ENCODE measurements at places on chromosomes 16 and 17.

DNA sequence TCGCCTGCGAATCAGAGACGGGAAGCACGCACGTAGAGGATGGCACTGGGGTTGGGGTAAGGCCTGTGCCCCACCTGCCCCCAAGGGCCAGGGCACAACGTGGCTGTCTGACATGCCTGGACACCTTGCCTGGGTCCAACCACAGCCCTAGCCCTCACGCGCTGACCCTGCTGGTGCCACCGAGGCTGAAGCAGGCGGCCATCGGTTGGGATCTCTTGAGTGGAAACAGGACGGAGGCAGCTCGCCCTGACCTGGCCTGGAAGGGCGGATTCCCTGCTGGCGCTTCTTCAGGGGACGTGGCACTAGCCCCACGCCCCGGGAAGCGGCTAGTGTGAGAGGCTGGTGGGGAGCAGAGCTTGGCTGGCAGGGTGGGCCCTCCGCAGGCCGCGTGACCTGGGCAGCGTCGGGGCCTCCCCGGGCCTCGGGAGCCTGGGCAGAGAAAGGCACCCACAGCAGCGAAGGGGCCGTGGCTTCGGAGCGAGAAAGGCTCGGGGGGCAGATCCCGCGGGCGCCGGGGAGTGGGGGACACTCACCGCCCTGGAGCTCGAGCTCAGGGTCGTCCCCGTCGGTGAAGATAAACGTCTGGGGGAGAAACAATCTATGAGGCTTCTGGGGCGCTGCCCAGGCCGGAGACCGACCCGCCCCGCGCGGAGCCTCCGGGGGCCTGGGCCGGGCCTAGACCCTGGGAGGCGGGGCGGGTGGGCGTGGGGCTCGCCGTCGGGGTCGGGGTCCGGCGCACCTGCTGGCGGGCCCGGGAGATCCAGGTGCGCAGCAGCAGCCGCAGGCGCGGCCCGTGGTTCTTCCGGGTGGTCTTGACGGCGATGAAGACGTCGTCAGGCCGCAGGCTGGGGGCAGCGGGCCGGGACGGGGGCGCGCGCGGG is 610 bp downstream of the RFNG start:
- no peak for DNase-seq

- DNase-seq: no peak
Observed at GRCh38 chr16:85469929-85470590, 143.1 kb upstream of the GSE1 start.

- DNase-seq: no peak
Observed at GRCh38 chr17:39755554-39756379, 18.0 kb downstream of the GRB7 start.

DNA sequence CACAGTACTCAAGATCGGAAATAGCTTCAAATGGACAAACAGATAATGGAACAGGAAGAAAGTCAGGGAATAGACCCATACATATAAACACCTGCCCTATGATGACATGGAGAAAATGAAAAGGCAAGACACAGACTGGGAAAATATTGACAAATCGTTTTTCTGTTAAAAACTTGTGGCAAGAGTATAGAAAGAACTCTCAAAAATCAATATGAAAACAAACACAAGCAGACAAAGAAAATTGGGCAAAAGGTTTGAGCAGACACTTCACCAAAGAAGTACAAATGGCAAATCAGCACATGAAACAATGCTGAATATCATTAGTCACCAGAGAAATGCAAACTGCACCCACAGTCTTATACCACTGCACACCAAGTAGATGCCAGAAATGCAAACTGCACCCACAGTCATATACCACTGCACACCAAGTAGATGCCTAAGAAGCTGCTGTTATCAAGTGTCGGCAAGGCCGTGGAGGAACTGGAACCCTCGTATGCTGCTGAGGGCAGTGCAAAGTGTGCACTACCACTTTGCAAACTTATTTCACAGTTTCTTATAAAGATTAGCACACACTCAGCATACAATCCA is 123.5 kb upstream of the CHMP6 start:
- DNase-seq: no peak

GRCh38 chr17:32813021-32813420 is 63.9 kb downstream of the MYO1D start:
- DNase-seq: no peak

DNA sequence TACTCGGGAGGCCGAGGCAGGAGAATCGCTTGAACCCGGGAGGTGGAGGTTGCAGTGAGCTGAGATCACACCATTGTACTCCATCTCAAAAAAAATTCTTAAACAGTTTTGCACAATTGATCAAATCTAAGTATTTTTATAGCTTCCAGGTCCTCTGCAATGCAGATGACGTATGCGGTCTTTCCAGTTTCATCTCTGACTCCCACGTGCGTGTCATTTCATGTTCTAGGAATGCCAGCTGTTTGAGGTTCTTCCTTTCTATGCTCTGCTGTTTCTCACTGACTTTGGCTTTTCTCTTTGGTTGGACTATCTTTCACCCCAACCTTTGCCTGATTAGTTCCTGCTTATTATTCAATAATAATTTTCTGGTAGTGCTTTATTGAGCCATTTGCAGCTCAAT is 16.2 kb downstream of the CHP2 start:
- DNase-seq: no peak

DNA sequence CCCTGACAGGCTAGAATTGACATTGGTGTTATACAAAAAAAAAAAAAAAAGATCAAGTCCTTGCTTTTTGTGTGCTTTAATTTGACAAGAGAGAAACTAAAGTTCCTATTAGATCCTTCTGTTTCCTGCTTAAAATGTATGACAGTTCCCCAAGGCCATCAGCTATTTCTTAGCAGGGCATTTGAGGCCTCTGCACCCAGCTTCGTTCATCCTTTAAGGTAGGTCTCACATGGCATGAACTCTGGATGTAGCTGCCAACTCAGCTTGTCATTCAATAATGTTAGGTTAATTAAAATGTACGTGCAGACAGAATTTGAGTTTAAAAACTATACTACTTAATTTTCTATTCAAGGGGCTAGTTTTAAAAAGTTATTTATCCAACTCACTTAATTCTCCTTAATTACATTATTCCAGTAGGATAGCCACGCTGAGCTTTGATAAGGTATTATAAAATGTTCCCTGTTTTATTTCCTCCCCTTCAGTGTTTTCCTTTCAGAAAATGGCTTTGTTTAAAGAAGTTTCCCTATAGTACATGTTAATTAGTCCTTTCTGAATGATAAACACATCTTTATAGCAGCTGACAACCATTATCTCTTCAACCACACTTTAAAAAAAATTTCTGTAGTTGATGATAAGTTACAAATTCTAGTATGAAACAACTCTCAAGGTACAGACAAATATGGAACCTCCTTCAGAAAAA is 1.2 kb upstream of the RFFL start:
- DNase-seq: no peak

GRCh38 chr16:22641131-22641628 is 130.5 kb downstream of the NPIPB5 start:
- DNase-seq: no peak

GRCh38 chr16:52932321-52932720 is 120.4 kb downstream of the CHD9NB start:
- DNase-seq: no peak

DNA sequence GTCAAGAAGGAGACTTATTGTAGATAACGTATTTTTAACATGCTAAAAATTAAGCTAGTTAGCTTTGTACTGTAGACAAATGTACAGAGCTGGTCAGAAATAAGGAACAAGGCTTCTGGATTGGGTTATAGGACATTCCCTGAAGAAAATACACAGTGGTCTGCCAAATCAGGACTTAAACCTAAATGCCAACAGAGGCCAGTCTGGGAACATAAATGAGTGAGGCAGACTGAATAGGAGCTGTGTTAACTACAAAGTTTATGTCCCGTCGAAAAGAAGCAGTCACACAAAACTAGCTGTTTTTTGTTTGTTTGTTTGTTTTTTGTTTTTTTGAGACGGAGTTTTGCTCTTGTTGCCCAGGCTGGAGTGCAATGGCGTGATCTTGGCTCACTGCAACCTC is 120.4 kb upstream of the C17orf78 start:
- DNase-seq: peak; percentile 5

DNA sequence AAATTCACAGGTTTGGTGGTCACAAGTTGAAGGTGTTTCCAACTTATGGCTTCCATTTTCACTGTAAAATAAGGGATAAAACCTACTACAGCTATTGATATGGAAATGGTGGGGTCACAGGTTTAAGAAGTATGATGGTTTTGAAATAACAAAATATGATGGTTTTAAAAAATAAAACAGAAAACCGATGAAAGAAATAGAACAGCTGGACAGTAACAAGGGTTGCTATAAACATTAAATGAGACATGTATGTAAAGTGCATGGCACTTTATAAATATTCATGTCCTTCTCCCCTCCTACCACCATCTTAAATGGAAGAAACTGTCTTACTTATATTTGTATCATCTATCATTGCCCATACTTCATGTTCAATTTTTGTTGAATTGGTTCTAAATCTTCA is 31.3 kb downstream of the ASPA start:
- no peak for DNase-seq

GRCh38 chr16:68793401-68793857 is 49.9 kb upstream of the TANGO6 start:
- no peak for DNase-seq

GRCh38 chr17:82590881-82591539 is 57.2 kb downstream of the WDR45B start:
- DNase-seq: peak; percentile 21

DNA sequence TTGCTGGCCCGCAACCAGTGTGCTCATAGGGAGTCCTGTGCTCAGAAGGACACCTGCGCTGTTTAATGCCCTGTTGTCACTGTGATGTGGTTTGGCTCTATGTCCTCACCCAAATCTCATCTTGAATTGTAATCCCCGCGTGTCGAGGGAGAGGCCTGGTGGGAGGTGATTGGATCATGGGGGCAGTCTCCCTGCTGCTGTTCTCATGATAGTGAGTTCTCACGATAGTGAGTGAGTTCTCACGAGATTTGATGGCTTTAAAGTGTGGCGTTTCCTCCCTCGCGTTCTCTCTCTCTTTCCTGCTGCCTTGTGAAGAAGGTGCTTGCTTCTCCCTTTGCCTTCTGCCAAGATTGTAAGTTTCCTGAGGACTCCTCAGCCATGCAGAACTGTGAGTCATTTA is 66.8 kb downstream of the AKAP1 start:
- no peak for DNase-seq

DNA sequence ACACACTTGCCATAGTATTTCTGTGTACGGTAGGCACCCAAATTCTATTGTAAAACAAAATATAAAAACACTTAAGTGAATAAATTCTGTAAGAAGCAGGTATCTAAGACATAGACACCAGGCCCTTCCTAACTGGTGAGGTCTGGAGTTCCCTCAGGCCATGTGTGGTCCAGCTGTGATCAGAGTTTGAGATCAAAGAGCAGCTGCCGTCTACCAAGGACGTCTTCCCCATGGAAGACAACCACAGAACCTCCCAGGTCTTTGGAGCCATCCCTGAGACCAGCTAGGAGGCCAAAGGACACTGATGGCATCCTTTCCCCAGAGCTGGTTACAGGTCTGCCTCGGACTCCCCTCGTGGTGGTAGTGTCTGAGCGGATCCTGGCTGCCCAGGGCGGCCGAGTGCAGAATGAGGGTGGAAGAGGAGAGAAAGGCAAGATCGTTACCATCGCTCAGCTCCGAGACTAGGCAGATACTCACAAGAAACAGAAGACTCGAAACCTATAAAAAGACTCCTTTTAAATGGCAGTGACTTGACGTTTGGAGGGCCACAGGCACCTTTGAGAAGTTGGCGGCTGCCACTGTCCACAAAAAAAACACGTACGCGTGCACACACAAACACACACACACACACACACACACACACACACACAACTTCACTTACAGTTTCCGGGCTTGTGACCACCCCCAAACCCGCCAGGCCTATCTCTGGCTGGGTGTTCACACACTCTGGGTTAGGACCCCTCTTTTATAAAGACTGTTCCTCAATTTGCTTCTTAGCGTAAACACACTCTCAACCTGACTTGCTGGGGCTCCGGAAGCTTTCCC is 7.5 kb downstream of the TIMP2 start:
- no peak for DNase-seq

GRCh38 chr16:48194828-48195556 is 39.2 kb upstream of the ABCC12 start:
- no peak for DNase-seq

GRCh38 chr16:89120921-89121351 is 27.3 kb downstream of the ACSF3 start:
- DNase-seq: no peak

GRCh38 chr16:18041864-18042834 is 294.4 kb downstream of the NPIPA8 start:
- DNase-seq: no peak

GRCh38 chr16:69513180-69513966 is 52.4 kb upstream of the NFAT5 start:
- no peak for DNase-seq

DNA sequence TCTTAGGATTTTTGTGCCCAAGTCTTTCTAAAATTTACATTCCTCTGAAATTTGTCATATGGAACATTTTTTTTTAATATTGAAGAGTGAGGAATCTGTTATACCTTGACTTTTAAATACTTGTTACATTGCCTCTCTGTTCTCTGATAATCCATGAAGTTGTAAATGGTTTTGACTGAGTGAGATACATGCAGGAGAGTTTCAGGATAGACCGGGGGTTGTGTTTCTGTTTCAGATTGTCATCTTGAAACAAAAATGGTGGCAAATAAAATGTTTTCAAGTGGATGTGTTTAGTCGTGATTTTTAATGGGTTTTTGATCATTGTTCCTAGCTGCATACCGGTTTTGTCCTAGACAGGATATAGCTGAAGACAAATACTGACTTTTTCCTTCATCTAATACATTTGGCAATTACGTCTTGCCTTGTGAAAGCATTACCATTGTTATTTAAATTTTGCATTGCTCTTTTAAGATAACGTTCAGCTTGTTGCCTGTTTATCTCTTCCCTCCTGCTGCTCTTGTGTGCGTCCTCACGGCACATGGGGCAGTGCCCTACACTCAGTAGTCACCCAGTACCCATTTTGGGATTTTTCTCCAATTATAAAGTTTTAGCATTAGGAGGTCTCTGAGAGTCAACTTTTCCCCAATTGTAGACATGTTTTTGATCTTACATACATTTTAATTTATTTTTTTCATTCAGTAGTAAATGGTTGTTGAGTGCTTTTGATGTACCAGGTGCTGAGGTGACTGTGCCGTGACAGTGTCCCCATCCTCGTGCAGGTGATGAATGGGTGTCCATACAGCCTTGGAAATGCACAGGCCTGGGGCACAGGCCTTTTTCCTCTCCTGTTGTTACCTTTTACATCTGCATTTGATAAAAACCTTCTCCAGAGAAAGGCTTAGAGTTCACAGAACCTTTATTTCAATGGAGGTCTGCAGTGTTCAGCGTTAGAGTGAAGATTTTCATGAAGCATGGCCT is 169.9 kb downstream of the MSI2 start:
- no peak for DNase-seq

DNA sequence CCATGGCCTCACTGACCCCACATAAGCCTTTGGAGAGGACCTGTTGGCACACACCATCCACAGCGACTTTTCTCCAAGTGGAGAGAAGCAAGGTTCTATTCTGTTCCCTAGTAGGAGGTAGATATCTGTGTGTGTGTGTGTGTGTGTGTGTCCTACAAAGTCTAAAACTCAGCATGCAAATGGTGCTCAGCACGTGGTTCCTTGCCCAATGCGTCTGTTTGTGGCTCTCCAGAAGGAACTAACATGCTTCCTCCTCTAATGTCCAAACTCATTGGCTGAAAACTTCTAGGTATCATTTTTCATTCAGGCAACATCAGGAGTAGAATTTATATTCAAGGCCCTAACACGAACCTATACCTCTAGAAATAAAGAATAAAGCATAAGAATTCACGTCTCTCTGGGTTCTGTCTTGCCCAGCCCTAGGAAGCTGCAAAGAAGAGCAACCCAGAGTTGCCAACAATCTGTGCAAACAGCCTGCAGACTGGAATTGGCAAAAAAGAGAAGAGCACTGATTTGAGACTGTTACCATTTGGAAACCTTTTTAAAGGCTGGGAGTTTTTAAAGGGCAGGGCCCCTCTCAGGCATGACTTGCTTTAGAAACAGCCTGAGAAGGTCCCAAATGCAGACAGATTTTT is 25.5 kb downstream of the MAP3K14 start:
- peak; percentile 82 for DNase-seq
